ENCODE measurements at places on chromosomes 7 and 10.

DNA sequence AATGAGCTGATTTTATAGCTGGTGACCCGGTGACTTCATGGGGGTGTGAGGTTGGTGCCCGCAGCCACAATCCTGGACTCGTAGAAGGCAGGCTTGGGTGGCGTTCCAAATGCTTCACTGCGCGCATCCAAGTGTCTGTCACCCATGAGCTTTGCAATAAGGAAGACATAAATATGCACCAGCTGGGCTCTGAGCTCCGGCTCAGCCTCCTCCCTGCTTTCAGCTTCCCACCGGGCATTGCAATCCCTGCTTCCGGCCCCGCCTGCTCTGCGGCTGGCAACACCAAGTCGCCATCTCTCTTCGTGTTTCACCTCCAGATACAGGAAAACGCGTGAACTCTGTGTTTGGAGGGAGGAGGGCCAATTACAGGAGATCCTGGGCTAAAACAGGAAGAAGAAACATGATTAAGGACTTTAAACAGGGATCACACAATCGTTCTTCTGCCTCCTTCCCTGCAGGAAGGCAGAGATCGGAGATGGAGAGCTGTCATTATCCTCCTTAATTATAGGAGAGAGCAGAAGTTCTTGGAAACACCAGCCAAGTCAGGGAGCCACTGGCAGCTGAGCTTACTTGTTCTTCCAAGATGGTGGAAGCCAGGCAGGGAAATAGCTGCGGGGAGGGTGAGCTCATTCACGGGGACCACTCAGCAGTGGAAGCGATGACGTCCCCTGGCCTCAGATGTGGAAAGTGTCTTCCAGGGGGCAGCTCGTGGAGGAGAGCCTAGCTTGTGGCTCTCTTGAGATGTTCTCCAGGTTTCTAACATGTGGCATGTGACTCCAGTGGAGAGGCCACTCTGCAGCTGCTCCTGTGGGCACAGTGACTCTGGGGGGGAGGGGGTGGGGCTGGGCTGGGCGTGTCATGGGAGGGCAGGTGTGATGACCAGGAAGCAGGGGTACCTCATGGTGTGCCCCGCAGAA, 134.9 kb downstream of the CAMK1D start:
- no peak for DNase-seq

DNA sequence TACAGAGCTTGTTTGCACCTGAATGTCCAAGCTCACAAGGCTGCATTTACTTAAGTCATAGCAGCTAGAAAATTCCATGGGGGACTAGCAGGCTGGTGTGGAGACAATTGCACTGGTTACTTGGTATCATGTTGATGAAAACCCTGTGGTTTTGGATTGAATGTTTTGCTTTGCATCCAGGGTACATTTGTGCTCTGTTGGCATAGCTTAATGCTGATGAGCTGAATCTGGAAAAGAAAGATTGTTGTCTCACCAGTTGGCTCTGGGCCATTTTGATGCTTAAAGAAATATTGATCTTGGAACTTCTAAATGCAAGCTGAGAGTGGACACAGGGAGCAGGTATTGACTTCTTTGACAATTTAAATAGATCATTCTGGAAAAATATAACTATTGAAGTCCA, 122.5 kb upstream of the MBL2 start:
- DNase-seq = no peak

DNA sequence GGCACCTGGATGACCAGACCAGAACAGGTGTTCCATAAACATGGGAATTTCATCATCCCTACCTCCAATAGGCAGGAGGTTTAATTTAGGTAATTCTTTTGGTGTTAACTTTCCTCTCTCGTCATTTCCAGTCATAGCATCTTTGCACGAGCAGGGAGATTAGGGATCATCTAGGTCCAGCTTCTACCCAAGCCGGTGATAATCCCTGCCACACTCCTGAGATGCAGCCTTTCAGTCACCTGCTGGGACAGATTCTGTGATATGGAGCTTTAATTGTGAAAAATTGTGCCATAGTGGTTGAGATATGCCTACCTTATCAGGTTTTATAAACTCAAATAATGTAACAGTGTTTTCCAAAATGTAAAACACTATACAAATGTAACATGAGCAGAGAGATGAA, 191.8 kb upstream of the AOAH start:
- DNase-seq = no peak

DNA sequence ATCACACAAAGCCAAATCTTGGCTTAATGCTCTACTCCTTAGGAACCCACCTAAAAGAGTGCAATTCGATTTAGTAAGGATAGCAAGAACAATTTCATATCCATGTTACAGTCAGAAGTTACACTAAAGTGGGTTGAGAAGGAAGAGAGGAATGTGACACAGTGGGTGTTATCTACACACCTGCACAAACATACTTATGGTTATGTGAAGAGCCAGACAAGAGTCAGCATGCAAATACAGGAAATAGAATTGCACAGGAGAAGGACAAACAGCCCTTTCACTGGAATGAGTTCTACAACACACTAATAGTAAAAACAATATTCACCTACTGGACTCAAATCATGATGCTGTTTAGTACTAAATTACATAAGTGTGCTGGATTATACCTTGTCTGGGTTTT, 262.8 kb downstream of the DGKB start:
- no peak for DNase-seq

GRCh38 chr10:3782146-3782450, 2.9 kb downstream of the KLF6 start:
- DNase-seq = no peak

- peak; percentile 5 for DNase-seq
Measured at GRCh38 chr10:55183993-55184392, 383.0 kb upstream of the PCDH15 start.

DNA sequence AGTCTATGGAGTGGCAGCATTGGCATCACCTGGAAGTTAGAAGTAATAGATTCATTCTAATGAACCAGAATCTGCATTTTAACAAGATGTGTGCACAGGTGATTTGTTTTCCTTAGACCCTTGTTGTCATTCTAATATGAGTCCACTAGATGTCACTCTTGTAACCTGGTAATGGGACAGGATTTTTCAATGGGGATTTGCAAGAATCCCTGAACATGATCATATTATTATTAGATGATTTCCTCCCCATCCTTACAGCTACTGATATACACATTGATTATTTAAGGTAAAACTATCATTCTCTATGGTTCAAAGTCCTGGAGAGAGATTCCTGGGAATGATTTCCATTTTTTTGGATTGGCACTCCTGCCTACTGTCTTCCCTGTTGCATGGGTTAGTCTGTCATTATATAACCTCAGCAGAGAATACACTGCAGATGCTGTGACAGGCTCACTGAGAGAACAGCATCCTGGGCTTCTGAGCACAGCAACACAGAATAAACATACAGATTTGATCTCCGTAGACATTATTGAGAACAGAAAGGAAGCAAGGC, 194.9 kb downstream of the SUGCT start:
- peak; percentile 2 for DNase-seq

- no peak for DNase-seq
Measured at GRCh38 chr7:137923380-137923779, 76.6 kb upstream of the DGKI start.

GRCh38 chr10:15483215-15484075, 112.4 kb upstream of the FAM171A1 start:
- no peak for DNase-seq

Measured in HL-60 (cell line).